ENCODE measurements at places on chromosomes 4 and X. TPM values are rescaled to one million over a fixed set of nuclear protein-coding genes. Genes with fewer than 3 reads are reported as not detected.

Gene OPRPN
- not detected for total RNA-seq

Gene CT45A5
- not detected for total RNA-seq

Gene BRCC3
- total RNA-seq: 10.1 TPM

Gene CFI
- 53.9 TPM for total RNA-seq

Gene HTRA3
- total RNA-seq: 11.5 TPM

Gene NLGN3
- total RNA-seq: 0.36 TPM

Gene TMPRSS11F
- total RNA-seq: not detected

Gene CRLF2
- total RNA-seq: 0.29 TPM

Gene ABCG2
- 0.59 TPM for total RNA-seq

- DNase-seq: no peak
- no peaks in the 10 kb centered on the region for H3K4me1 ChIP-seq
- H3K4me3 ChIP-seq: no peak overlapping the region
- no peaks in the 10 kb centered on the region for H3K36me3 ChIP-seq
- H3K27me3 ChIP-seq: no peaks in the 10 kb centered on the region
- H3K27ac ChIP-seq: no peak overlapping the region
Measured at GRCh38 chr4:164304101-164304639, 449.8 kb upstream of the SMIM31 start.

GRCh38 chr4:36317721-36318120 lies 36.3 kb downstream of the DTHD1 start:
- no peaks in the 10 kb centered on the region for H3K27me3 ChIP-seq
- H3K4me3 ChIP-seq: no peak overlapping the region
- H3K4me1 ChIP-seq: no peaks in the 10 kb centered on the region
- peak; percentile 30 for DNase-seq
- no peaks in the 10 kb centered on the region for H3K36me3 ChIP-seq

GRCh38 chr4:53592122-53592521 lies 836 bp upstream of the LNX1 start:
- no peak overlapping the region for H3K27ac ChIP-seq
- H3K36me3 ChIP-seq: no peaks in the 10 kb centered on the region
- H3K27me3 ChIP-seq: no peaks in the 10 kb centered on the region
- no peak for DNase-seq

DNA sequence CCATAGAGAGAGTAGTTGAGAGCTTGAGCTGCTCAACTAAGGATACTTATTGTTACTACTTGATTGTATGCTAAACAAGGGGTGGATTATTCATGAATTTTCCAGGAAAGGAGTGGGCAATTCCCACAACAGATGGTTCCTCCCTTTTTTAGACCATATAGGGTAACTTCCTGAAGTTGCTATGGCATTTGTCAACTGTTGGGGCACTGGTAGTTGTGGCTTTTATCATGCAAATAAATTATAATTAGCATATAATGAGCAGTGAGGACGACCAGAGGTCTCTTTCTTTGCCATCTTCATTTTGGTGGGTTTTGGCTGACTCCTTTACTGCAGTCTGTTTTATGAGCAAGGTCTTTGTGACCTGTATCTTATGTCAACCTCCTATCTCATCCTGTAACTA lies 1403.5 kb upstream of the PABPC4L start:
- no peaks in the 10 kb centered on the region for H3K27me3 ChIP-seq
- no peak overlapping the region for H3K4me3 ChIP-seq
- H3K27ac ChIP-seq: no peak overlapping the region
- no peaks in the 10 kb centered on the region for H3K4me1 ChIP-seq

GRCh38 chr4:184100297-184100885 lies 117.3 kb downstream of the ENPP6 start:
- H3K4me1 ChIP-seq: no peaks in the 10 kb centered on the region
- no peaks in the 10 kb centered on the region for H3K36me3 ChIP-seq
- DNase-seq: no peak
- no peak overlapping the region for H3K4me3 ChIP-seq
- H3K27me3 ChIP-seq: no peaks in the 10 kb centered on the region
- H3K27ac ChIP-seq: no peak overlapping the region

- no peaks in the 10 kb centered on the region for H3K27me3 ChIP-seq
- no peak for DNase-seq
- no peaks in the 10 kb centered on the region for H3K36me3 ChIP-seq
- H3K27ac ChIP-seq: no peak overlapping the region
Measured at GRCh38 chrX:86028681-86029080, 18.7 kb downstream of the CHM start.

DNA sequence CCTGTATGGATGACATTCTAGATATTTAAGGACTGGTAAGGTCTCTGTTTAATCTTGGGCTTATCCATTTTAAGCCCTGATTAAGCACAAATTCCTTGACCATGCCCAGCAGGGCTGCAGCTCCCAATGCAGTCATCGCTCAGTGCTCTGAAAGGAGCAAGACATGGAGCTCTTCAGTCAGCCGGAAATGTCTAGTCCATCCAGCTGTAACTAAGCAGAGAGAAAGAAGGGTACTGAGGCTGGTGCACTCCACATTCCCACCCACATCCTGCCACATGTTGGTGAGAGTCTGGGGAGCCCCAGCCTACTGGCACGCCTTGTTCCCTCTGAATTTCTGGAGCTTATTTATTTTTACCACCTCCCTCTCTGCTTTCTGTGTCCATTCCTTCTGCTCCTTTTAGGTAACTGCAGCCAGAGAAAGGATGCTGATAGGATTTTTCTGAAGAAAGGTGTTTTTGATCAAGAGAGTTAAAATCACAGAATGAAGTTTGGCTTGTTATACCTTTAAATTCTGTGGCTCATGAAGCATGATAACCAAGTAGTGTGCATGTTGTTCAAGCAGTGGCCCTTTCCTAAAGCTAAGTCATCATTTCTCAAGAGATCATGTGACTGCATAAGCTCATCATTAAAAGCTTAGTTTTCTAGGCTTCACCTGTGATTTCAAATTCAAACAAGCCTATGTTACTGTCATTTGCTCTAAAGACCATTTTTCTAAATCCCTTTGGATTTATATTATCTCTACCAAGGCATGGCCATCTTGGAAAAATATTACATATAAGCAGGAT lies 74.0 kb downstream of the GALNT7 start:
- H3K36me3 ChIP-seq: no peaks in the 10 kb centered on the region
- H3K4me1 ChIP-seq: peaks cover 15% of the 10 kb centered on the region
- no peak for DNase-seq

DNA sequence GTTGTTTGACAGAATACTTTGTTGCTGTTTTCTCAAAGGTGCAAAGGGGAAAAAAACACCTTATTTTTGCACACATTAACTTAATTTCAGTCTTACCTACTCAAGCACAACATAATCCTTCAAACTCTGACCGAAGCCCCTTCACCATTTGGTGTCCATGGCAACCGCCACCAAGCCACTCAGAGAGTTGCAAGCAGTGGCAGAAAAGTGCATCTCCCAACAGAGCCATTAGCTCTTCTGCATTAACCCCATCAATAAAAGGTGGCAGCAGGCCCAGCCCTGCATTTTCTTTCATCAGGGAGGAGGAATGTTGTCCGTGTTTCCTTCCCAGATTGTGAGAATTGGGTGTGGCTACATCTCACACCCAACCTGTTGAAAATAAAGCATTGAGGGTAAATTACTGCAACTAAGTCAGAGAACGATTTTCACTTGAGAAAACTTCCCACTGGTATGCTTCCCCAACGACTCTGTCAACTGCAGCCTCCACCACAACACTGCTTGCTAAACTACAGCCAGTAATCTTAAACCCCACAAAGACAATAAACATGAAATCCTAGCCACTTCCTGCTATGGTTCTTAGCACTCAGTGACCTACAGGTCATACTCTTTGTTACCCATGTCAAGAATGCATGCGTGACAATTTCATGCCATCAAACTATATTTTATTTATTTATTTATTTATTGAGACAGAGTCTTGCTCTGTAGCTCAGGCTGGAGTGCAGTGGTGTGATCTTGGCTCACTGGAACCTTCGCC lies 154.0 kb downstream of the GRIA3 start:
- H3K27me3 ChIP-seq: no peaks in the 10 kb centered on the region
- H3K27ac ChIP-seq: no peak overlapping the region
- DNase-seq: no peak
- H3K36me3 ChIP-seq: no peaks in the 10 kb centered on the region

DNA sequence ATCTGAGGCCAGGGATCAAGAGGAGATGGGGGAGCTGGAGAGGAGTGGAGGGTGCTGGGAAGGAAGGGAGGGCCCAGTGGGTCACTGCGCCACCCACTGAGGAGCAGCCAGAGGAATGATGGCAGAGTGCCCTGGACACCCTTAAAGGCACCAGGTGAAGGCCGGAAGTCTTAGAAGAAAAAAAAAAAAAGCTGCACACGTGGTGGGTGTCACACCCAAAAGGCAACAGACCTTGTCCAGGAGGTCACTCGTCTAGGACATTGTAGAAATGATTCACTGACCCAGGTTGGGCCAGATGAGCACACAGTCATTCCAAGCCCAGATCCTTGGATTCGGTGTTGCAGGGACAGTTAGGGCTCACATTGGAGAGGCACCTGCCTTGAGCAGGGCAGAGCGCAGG lies 93.5 kb upstream of the TRIM2 start:
- no peak overlapping the region for H3K4me3 ChIP-seq
- DNase-seq: no peak
- peaks cover 26% of the 10 kb centered on the region for H3K27me3 ChIP-seq
- H3K27ac ChIP-seq: no peak overlapping the region

- peak overlapping the region; percentile 70 for H3K27ac ChIP-seq
Measured at GRCh38 chr4:38086151-38086848, 126.1 kb downstream of the PTTG2 start.

- H3K4me1 ChIP-seq: peaks cover 3% of the 10 kb centered on the region
- no peak overlapping the region for H3K4me3 ChIP-seq
- peak; percentile 51 for DNase-seq
- no peaks in the 10 kb centered on the region for H3K36me3 ChIP-seq
Measured at GRCh38 chrX:24498975-24499374, 33.9 kb downstream of the PDK3 start.

- H3K36me3 ChIP-seq: peaks cover 48% of the 10 kb centered on the region
- no peak for DNase-seq
- H3K4me1 ChIP-seq: peaks cover 29% of the 10 kb centered on the region
Measured at GRCh38 chr4:168715896-168716295, 219.0 kb downstream of the PALLD start.

DNA sequence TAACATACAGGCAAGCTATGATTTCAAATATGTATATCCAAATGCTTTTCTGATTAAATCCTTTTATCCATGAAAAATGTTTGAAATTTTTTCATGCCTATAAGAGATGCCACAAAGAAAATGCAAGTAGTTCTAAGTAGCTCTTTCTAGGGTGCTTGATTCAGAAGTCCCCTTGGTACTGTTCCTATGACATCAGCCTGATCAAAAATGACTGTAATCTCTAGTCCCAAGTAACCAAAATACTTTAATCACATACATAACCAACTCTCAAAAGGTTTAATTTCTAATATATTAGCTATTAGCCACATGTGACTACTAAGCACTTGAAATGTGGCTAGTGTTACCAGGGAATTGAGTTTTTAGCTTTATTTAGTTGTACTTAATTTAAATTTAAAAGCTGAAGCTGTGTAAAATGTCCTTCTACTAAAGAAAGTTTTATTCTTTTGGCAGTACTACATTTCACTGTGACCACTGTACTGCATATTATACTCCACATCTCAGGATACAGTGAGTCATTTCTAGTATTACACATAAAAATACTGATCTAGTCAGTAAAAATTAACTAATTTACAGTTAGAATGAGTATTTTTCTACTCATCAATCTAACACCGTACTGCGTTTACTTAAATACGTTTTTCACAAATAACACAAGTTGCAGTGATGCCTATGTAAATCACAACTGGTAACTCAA lies 33.9 kb downstream of the FBXW7 start:
- H3K27ac ChIP-seq: no peak overlapping the region
- no peak overlapping the region for H3K4me3 ChIP-seq
- DNase-seq: no peak
- peaks cover 7% of the 10 kb centered on the region for H3K4me1 ChIP-seq
- H3K27me3 ChIP-seq: no peaks in the 10 kb centered on the region

GRCh38 chr4:139275281-139275735 lies 4.7 kb downstream of the MGARP start:
- H3K27me3 ChIP-seq: peaks cover 4% of the 10 kb centered on the region
- no peak overlapping the region for H3K4me3 ChIP-seq
- no peak for DNase-seq

- H3K4me1 ChIP-seq: no peaks in the 10 kb centered on the region
- no peaks in the 10 kb centered on the region for H3K36me3 ChIP-seq
- no peaks in the 10 kb centered on the region for H3K27me3 ChIP-seq
- H3K27ac ChIP-seq: no peak overlapping the region
Measured at GRCh38 chrX:31039327-31039711, 32.5 kb downstream of the FTHL17 start.

GRCh38 chrX:39765327-39765726 lies 332.4 kb downstream of the BCOR start:
- no peak overlapping the region for H3K27ac ChIP-seq
- H3K27me3 ChIP-seq: no peaks in the 10 kb centered on the region
- no peak for DNase-seq
- H3K36me3 ChIP-seq: no peaks in the 10 kb centered on the region

- no peak for DNase-seq
- no peaks in the 10 kb centered on the region for H3K36me3 ChIP-seq
- no peak overlapping the region for H3K4me3 ChIP-seq
- H3K27ac ChIP-seq: no peak overlapping the region
Measured at GRCh38 chr4:54571293-54572151, 86.2 kb upstream of the KIT start.

DNA sequence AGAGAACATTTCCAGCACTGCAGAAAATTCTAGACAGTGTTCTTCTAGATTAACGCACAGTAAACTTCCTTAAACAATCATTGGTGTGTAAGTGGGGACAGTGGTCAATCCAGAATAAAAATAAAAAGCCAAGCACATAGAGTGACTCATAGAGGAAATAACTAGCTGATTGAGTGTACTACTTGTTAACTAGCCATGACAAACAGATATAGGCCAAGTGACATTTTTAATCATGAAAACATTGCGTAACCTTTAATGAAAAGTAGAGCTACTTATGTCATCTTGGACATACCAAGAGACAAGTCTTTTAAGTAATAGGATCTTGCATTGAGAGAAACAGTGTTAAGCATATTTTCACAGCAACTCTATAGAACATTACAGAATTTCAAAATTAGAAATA lies 233.9 kb upstream of the MAB21L2 start:
- H3K36me3 ChIP-seq: no peaks in the 10 kb centered on the region
- no peaks in the 10 kb centered on the region for H3K27me3 ChIP-seq
- no peak for DNase-seq
- H3K27ac ChIP-seq: peak overlapping the region; percentile 23
- peaks cover 8% of the 10 kb centered on the region for H3K4me1 ChIP-seq

DNA sequence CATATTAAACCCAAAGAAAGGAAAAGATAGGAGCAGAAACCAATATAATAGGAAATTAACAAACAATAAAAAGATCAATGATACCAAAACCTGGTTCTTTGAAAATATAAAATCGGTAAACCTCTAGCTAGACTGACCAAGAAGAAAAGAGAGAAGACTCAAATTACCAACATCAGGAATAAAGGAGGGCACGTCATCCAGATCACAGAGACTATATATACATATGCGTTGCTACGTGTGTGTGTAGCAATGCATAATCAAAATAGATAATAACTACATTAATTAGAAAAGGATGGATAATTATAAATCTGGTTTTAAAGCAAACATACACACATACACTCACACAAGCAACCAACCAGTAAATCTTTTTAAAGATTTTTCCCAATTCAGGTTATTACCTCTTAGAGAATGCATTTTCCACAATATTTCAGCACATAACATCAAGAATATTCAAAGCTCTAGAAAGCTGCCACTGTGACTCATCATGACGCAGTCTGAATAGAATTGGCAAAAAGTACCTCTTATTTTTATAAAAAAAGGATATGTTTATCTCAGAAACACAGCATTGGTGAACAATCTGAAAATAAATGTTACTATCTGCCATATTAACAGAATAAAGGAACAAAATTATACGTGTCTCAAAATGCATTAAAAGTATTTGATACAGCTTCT lies 41.4 kb upstream of the USP9X start:
- H3K4me1 ChIP-seq: peaks cover 8% of the 10 kb centered on the region
- peaks cover 7% of the 10 kb centered on the region for H3K27me3 ChIP-seq
- H3K27ac ChIP-seq: no peak overlapping the region

GRCh38 chrX:70322784-70323183 lies 32.9 kb downstream of the KIF4A start:
- no peak for DNase-seq
- no peaks in the 10 kb centered on the region for H3K36me3 ChIP-seq
- H3K4me3 ChIP-seq: no peak overlapping the region
- H3K27me3 ChIP-seq: peaks cover 15% of the 10 kb centered on the region
